ENCODE measurements at places on chromosomes 12 and 14. TPM values are rescaled to one million over a fixed set of nuclear protein-coding genes. Genes with fewer than 3 reads are reported as not detected.

GPR84 gene
- 0.07 TPM for total RNA-seq

ZFHX2 gene
- 0.43 TPM for total RNA-seq

BRF1 gene
- 31.3 TPM for total RNA-seq

REC8 gene
- 1.4 TPM for total RNA-seq

ALDH1L2 gene
- total RNA-seq: 34.2 TPM

NPFF gene
- total RNA-seq: not detected

MUCL1 gene
- total RNA-seq: not detected

PLEK2 gene
- 27.8 TPM for total RNA-seq

ASCL1 gene
- not detected for total RNA-seq

DBX2 gene
- not detected for total RNA-seq

OTX2 gene
- total RNA-seq: 0.68 TPM

PRH2 gene
- not detected for total RNA-seq

PLEKHG7 gene
- not detected for total RNA-seq

HHIPL1 gene
- 1.0 TPM for total RNA-seq

RNASE11 gene
- not detected for total RNA-seq

CHGA gene
- total RNA-seq: under 0.01 TPM

TMEM179 gene
- not detected for total RNA-seq

MGST1 gene
- total RNA-seq: 94.7 TPM

KLRC4 gene
- total RNA-seq: not detected

GALNT4 gene
- total RNA-seq: 7.2 TPM

SUPT16H gene
- total RNA-seq: 72.8 TPM

GDF3 gene
- not detected for total RNA-seq

FOXN4 gene
- total RNA-seq: not detected

SYCP3 gene
- under 0.01 TPM for total RNA-seq

TAMALIN gene
- not detected for total RNA-seq

TMEM229B gene
- 4.8 TPM for total RNA-seq

SLCO1A2 gene
- total RNA-seq: not detected

KRT82 gene
- not detected for total RNA-seq

CCT2 gene
- 187 TPM for total RNA-seq

AHNAK2 gene
- total RNA-seq: 1,136 TPM

TBX3 gene
- total RNA-seq: 2.4 TPM

TAS2R9 gene
- 0.14 TPM for total RNA-seq

IGF1 gene
- total RNA-seq: not detected

EIF2S3B gene
- total RNA-seq: 7.4 TPM

CCDC177 gene
- total RNA-seq: not detected

HSPB8 gene
- 2.7 TPM for total RNA-seq

All from nasal cavity respiratory epithelium epithelial cell of viscerocranial mucosa (primary cell).